CD4-positive, alpha-beta T cell (primary cell): ENCODE measurements at places on chromosomes 7 and 10. TPM values are rescaled to one million over a fixed set of nuclear protein-coding genes. Genes with fewer than 3 reads are reported as not detected.

DNA sequence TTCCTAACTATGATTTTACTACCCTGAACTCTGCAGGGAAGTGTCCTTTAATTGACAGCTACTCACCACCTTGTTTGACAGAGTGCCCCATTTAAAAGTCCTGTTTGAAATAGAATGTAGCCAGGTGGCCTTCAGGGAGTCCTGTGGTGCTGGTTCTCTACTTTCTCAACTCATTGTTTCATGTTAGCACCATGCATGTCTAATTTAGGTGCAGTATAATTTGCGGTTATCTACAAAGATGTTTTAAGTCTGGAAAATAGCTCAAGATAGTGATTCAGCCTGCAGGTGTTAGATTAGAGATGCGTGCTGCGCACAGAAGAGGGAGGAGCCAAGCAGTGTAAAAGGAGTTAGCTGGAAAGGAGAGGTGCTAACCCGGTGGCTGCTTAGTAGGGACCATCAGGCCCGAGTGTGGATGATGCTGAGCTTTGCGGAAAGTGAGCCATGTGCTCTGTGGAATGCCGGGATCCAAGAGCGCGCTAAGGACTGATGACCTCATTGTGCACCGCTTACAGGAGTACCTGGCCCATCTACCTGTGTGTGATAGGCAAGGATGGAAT is 1.2 kb downstream of the CCM2 start:
- peak; percentile 29 for DNase-seq

The CYP3A4 gene
- total RNA-seq, result not detected

DNA sequence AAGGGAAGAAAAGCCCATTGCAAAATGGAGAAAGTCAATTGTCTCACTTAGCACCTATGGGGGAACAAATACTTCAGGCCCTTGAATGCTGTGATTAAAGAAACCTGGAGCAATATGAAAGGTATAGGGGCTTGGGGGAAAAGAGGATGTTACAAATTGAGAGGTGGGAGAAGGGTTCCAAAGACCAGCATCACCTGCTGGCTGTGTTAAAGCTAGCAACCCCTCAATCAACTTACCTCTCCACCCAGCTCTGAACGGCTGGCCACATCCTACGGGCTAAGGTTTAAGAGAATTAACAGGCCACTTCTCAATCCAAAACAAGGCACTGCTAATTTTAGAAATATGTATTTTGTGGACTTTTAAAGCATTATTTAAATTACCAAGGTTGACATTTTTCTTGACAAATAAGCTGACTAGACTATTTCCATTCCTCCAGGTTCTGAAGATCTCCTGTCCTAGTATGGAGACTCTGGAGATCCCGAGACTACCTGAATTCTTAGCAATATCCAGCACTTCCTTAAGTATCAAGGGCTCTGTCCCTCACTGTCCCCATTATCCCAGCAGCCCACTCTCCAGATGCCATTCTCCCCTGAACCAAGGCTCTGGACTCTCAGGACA is 976 bp upstream of the H2BK1 start:
- DNase-seq, result no peak

The ANKRD1 gene
- total RNA-seq, result not detected

The AKR1E2 gene
- 26.0 TPM for total RNA-seq

DNA sequence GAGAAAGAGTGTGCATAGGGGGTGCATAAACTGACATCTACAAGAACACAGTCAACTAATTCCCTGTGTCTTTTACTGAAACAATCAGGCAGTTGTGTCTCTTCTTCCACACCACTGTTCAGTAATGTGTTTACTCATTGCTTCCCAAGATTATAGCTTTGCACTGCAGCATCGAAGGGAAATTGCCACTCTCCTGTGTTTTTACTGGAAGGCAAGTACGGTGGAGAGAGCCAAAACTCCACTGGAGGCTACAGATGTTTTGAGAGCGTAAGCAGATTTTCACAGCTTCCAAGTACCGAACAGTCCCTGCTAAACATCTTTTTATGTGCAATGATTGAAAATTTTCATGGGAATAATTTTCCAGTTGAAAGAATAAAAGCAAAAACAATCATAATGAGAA is 510.5 kb upstream of the AKR1E2 start:
- DNase-seq, result no peak

GRCh38 chr7:96728139-96728538 is 18.5 kb upstream of the SEM1 start:
- no peak for DNase-seq
